AG04449 (cell line): ENCODE measurements at places on chromosomes 3 and 15.

- DNase-seq = no peak
These were observed 13.5 kb downstream of the UBAP1L start for GRCh38 chr15:65101411-65101890.

- DNase-seq = no peak
These were observed 70.4 kb downstream of the RGMA start for GRCh38 chr15:93018574-93018973.

DNA sequence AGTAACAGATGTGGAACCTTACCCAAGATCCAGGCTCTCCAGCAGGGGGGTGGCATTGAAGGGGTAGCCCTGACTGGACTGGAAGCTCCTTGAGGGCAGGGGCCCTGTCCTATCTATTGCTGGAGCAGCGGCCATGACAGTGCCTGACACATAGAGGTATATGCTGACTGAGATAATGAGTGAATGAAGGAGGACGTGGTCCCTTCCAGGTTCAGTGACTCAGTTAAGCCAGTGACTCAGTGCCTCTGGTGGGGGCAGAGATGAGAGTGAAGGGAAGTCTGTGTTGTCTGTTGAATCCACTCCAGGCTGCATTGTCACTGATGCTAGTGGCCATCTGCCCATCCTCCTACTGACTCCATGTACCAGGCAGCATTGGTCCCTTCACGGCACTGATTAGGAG is 13.0 kb upstream of the CTXND1 start:
- DNase-seq = no peak

DNA sequence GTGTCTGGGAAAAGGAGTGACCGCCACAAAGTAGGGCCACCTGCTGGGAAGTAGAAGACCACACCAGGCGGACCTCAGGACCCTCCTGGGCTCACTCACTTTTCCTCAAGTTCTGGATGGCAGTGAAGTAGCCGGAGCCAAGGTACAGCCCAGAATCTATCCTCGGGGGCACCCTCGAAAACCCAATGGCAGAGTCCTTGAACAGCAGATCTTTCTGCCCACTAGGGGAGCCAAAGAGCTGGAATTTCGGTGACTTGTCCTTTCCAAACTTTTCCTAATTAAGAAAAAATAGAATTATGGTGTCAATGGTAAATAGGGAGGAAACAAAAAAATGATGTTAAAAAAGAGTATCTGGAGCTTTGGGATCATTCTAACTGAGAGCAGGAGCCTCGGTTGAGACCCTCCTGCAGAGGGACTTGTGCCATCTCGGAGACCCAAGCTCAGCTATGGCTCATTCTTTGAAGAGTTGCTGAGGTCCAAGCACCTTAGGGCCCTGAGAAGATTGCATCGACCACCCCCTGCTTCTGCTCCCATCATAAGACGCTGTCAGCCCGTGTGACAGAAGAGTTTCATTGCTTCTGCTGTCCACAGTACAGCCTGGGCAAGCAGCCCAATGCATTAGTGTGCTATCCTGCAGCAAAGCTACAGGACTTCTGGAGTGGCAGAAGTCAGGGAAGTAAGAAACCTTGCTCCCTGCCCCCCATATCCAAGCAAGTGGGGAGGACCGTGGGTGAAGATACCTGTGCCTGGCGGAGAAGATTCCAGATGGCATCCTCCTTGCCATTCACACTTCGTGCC is 14.8 kb downstream of the LTF start:
- no peak for DNase-seq

DNA sequence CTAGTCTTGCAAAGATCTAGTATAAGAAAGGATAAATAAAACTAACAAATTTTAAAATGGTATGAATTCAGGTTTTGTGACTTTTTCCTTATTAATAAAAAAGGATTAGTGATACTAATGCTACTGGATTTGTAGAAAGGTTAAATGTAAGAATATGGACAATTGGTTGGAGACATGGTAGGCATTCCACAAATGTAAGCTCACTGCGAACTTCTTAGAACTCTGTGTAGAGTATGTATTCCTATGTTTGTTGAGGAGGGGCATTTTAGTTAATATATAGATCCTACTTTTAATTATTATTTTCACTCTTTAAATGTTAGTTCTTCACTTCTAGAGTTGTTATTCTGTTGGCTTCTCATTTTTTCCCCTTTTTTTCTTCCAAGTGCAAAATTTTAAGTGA is 414.3 kb downstream of the RBMS3 start:
- no peak for DNase-seq

DNA sequence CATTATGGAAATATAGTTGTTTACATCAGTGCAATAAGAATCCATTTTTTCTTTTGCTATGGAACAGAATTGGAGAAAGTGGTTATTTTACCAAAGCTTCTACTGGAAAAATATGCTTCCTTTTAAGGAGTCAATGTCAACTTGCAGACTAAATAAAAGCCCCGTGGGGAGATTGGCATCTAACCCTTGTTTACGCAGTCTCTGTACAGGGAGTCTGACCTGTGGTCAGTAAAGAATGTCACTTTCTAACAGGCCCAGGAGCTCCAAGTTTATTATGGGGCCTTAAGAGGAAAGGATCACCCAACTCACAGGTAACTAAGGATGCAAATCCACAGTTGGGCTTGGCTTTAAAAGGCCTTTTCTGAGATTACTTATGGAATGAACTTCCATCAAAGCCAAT is 1751.2 kb downstream of the SI start:
- DNase-seq = no peak

DNA sequence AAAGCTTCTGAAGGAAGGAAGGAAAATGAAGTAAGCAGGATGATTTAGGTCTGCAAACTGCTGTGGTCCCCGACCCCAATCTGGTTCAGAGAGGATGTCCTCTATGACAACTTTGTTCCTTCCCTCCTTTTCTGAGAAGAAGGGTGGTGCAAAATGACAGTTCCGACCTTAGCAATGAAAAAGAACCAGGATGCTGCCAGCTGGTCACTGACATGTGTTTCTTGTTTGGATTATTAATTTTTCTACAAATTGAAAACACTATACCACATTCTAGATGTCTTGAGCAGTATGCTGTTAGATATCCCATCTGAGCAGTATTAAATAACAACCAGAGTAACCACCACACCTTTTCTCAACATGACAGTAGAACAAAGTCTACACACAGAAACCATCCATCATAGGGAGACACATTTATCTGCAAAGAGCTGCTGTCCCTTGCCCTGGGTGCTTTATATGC is 27.5 kb downstream of the CDCP1 start:
- DNase-seq = no peak

DNA sequence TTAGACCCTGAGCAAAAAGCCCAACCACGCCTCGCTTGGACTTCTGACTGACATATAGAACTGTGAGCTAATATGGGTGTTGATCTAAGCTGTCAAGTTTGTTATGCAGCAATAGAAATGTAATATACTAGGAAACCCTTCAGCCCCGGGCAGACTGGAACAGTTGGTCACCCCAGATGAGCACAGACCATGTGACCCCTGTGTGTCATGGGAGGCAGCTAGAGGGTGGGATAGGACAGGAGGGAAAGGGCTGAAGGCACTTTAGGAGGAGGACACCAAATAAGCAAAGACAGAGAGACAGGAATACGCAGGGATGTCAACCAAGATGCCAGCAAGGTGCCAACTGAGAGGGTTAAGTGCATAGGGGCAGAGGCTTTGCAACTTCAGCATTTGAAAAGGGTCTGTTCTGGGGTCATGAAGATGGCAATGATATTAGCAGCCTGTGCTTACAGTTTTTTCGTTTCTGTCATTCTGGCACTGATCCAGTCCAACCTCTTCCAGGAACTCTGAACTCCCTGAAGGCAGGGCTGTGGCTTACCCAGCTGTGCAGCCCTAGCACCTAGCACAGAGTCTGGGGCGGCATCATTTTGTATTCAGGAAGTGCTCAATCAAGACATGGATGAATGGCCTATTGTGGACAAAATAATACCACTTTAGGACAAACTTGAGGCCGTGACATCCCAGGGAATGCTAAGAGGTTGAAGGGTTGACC is 51.4 kb downstream of the HES1 start:
- no peak for DNase-seq

DNA sequence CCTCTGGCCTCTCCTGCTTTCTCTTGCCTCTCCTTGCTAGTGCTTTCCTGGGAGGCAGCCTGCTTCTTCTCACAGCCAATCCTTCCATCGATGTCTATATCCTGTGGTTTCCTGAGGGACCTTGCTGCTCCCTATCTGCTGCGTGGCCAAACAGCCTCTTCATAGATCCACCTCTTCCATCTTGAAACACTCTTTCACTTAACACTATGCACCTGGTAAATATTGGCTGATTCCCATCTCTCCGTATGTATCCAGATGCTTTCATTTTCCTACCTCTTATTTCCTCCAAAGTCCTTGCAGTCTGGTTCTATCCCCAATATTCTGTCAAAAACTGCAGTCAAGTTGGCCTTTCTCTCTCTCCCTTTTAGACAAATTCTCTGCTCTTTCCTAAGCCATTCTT is 205.2 kb upstream of the CFAP20DC start:
- no peak for DNase-seq

GRCh38 chr3:44712455-44713075 is at the start of gene ZNF502:
Gene ZNF502, plus strand, starts transcription at chr3:44712660. Its CDS starts 7,602 bp downstream, at chr3:44720262.
- peak; percentile 19 for DNase-seq

- no peak for DNase-seq
These were observed 9.7 kb downstream of the RHCG start for GRCh38 chr15:89486726-89487050.

- no peak for DNase-seq
These were observed 186.4 kb downstream of the FAM43A start for GRCh38 chr3:194871864-194872668.

DNA sequence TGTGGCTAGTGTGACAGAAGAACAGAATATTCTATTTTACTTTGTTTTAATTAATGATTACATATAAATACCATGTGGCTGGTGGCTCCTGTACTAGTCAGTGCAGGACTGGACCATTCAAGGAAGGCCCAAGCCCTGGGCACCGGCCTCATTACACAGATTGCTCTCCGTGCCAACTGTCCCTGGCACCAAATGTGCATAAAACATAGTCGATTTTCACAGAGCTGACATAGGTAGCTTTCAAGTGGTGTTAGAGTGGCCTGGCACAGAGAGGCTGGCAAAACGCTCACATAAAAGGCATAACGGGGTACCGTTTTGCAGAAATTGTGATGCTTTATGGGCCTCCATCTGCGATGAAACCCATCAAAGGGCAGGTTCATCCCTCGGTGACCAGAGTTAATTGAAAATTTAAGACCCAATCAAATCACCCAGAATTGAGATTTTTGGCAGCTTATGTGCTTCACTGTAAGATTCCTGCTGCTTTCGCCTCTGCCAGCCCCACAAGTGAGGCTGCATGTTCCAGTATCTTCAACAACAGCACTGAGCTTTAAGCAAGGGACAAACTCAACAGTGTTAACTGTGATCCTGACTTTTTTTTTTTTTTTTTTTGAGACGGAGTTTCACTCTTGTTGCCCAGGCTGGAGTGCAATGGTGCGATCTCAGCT is 25.9 kb downstream of the RFTN1 start:
- DNase-seq = no peak

- no peak for DNase-seq
These were observed 72.2 kb downstream of the MECOM start for GRCh38 chr3:169591159-169591951.

- no peak for DNase-seq
These were observed 1.6 kb upstream of the NTRK3 start for GRCh38 chr15:88258093-88258641.

DNA sequence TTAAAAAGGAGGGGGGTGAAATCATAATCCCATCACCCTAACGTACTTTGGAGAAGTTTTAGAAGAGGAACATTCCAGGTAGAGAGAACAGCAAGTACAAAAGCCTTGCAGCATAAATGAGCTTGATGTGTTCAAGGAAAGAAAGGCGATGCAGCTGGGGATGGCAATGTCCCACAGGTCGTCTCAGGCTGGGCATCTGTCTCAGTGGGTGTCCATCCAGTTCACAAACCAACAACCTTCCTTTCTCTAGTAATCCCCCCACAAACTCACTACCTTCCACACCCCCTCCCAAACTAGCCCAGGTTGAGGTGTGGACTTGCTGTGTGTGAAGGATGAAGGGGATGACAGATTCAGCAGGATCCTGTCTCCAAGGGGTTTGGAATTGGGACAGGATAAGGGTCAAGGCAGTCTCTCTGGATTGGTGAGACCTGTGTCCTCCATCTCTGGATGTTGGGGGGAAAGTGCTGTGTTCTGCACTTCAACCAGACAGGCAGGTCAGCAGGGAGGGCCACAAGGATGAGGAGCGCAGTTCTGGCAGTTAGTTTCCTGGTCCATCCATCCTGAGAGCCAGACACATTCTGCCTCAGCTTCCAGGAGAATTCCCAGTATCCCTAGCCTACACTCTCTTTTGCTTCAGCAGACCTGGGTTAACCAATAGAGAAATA is 1.7 kb upstream of the ESYT3 start:
- no peak for DNase-seq

DNA sequence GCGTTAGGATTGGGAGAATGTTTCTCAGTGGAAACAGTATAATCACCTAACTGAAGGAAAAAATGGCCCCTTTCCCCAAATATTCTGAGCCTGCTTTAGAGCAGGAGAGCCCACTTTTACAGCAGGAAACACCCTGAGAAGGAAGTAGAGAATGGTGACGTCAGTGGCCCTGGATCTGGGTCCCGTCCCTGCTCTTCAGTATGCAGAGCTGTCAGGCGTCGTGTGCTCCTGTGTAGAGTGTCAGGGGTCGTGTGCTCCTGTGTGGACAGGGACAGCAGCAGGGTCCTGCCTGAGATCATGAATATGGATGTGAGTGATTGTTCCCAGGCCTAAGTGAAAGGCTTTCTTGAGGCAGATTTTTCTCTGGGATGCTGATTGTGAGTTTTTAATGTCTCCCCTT is 45.2 kb downstream of the CGNL1 start:
- DNase-seq = no peak

DNA sequence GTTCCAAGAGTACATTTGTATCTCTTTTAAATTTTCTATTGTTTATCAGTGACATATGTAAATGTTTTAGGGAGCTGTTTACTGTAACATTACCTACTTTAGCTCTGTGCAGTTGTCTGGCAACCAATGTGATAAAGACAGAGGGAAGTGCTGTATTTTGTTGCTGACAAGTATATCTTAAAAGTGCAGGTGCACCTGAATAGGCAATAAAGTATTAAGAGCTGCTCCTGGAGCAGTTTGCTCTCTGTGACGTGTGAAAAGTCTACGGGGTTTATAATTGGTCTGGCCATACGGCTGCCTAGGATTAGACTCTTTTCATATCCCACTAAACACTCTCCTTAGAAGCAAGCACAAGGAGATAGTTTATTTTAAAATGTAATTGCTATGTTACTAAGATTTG is 178.3 kb downstream of the IGF1R start:
- no peak for DNase-seq

- no peak for DNase-seq
These were observed 30.9 kb downstream of the HES1 start for GRCh38 chr3:194166682-194167479.

DNA sequence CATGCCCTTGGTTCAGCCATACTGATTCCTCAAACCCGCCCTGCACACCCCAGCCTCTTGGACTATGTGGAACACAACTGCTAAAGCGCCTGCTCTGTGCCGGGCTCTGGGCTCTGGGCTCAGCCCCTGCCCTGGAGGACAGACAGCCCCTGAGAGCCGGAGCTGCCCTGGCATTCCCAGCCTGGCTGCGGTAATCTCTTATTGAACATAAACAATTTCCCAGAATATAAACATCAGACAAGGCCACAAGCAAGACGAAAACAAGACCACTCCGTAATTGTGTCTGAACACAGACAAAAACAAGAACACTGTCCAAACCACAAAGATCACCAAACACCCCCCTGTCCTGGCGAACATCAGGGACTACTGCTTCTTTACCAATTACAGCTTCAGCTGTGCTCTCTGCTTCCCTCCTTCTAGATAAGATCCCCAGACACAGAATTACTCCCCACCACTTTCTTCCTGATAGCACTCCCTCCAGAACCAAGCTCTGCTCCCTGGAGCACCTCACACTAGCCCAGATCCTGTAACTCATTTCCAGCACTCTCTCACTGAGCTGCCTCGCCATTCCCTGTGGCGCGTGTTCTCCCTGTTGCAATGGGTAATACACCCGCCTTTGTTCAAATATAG is 57.1 kb upstream of the TLE3 start:
- no peak for DNase-seq
